Right ventricle myocardium inferior (tissue), 1 donor: ENCODE measurements at places on chromosomes 3 and 15.
A peak's percentile ranks its signal among the peaks of the same experiment; 100 is the strongest.

GRCh38 chr15:96209285-96209735, 121.2 kb upstream of the NR2F2 start:
- no peak for DNase-seq

DNA sequence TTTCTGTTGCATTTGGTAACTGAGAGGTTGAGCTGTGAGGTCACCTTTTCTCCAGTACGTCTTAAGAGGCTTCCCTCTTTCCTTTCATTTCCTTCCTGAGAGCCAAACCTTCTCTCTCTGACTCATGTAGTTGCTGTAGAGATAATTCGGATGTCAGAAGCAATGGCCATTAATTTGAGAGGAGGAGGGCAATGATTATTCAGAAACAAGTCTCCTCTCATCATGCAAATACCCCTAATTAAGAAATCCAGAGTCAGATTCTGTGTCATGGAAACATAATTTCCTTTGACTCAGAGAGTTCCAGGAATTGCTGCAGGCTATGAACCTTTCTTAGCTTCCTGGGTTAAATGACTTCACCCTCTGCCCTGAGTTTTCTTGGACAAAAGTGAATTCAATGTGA, 59.0 kb upstream of the GSK3B start:
- no peak for DNase-seq

GRCh38 chr3:148255981-148256969, 441.4 kb upstream of the AGTR1 start:
- DNase-seq = no peak

DNA sequence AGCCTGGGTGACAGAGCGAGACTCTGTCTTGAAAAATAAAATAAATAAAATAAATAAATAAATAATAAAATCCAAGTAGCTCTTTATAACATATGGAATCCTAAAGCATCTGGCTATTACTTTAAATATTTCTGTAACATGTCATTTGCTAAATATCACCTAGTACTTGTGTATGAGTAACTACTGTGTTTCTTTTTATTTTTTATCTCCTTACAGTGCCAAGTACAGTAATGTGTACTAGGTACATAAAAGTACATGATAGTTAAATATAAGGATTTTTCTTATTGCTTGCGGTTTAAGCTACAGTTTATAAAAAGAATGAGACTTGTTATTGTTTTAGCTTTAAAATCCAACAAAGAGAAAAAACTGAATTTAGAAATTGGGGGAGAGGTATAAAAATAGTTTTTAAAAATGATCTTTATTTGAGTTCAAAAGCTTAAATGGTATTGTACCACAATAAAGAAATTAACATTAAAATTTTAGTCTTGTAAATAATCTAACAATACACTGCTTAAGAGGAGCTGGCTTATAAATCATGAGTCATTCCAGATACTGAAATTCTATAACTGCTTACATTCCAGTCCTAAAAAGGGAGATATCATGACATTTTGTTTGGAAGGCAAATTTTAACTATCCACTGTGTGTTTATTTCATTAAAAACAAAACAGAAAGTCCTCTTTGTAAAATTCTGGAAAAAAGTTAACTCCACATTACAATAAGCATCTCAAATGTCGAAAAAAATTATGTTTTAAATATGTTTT, 73.1 kb downstream of the FGF7 start:
- DNase-seq = no peak

DNA sequence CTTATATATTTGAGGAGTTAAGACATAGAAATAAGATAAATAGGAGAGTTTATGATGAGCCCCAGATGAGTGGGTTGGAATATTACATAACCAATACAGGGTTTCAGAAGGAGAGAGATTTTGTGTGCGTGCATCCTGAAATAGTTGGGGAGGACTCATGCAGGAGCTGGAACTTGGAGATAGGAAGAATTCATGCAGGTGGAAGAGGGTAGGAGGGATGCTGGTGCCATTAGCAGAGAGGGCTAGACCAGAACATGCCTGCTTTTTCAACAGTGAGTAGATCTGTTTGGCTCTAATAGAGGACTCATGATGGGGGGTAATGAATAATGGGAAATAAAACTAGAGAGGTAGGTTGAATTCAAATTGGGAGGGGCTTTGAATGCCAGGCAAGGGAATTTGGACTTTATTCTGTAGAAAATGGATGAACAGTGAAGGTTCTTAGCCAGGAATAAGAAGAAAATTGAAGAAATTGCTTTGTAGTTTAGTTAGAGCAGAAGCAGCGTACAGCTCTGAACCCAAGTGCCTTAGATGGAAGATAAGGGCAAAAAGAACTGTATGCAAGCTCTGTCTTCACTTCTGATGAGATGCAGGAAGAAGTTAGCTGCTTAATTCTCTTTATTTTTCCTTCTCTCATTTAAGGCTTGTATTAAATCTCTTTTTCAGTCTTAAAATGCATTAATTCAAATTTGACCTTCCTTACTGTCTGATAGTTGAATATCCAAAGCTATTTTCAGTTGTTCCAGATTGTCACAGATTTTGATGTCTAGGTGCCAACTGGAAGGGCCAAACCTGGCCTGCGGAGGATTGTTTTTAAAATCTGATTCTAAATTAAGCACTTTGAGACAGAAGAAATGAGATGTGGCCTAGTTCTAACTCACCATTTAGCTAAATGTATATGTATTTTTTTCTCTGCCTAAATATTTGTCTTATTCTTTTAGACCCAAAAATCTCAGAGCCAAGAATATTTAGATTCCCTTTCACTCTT, 86.3 kb downstream of the PPM1L start:
- no peak for DNase-seq

DNA sequence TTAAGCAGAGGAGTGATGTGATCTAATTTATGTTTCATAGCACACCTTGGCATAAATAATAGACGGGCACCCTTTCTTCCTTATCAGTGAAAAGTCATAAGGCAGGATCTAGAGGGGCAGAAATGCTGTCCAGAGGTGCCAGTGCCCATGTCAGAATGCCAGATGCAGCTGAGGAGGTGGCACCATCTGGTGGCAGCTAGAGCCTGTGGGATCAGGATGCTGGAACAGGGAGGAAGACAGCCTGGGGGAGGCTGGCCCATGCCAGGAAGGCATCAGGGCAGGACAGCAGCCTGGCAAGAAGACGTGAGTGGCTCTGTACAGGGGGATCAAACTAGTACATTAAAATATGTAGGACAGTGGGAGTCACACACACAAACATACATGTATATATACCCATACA, 16.5 kb downstream of the MYH15 start:
- DNase-seq = no peak

DNA sequence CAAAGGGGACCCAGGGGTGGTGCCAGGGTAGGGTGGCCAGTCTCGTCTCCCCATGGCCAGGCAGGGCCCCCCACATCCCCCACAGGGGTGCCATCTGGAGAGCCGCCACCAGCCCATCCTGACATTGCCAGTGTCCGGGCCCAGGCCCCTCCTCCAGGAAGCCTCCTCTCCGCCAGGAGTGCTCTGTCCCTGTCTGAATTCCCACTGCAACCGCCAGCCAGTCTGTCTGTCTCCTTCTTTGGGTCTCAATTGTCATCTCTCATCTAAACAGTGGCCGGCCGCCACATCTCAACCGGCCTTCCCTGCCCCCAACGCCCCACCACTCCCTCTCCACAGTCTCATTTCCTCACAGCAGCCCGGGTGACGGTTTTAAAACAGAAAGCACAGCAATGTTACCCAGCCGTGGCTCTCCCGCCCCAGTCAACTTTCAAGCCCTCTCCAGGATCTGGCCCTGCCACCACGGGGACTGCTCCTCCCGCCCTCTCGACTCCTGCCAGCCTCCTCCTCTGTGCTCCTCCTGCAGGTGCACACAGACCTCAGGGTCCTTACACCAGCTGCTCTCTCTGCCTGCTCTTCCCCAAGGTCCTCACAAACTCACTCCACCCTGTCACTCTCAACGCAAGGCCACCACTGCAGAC, 57.0 kb downstream of the IQSEC1 start:
- peak; percentile 85 for DNase-seq

DNA sequence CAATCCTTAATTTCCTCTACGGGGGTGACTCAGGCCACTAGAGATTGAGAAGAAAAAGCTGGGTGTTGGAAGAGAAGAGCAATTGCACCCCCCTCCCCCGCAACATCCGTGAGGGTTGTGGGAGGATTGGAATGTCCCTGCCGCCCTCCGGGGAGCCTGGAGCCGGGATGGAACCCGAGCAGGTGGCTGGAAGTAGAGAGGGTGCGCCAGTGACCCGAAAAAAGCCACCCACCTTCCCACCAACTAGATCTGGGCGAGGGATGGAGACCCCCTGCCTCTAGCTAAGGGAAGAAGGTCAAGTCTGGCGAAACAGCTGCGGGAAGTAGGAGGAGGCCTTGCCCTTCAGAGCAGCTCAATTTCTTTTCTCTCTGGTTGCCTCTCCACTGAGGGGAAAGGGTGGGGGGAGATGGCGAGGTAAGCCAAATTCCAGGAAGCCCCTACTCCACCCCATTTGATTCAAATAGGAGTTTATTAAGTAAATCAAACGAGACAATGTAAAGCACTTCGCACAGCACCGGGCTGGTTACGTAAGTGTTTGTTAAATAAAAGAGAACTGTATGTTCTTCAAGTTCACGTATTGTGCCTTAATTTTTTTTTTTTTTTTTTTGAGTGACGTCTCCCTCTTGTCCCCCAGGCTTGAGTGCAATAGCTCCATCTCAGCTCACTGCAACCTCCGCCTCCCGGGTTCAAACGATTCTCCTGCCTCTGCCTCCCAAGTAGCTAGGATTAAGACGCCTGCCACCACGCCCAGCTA, 1.1 kb upstream of the WWTR1 start:
- peak; percentile 70 for DNase-seq

DNA sequence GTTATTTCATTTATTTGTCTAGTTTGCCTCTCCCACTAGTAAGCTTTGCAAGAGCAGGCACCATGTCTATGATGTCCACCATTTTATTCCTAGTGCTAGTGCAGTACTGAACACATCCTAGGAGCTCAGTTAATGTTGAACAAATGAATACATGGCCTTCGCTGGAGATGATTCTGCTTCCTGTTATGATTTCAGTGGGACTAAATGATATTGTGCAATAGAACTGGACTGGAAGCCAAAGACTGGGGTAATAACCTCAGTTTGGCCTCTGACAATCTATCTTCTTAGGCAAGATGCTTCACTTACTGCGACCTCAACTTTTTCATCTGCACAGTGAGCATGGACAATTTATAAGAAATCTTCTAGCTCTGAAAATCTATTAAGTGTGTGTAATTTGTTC, 191.3 kb downstream of the ADAMTSL3 start:
- no peak for DNase-seq

- no peak for DNase-seq
Observed at GRCh38 chr3:52227766-52228165, 2.3 kb upstream of the TLR9 start.

DNA sequence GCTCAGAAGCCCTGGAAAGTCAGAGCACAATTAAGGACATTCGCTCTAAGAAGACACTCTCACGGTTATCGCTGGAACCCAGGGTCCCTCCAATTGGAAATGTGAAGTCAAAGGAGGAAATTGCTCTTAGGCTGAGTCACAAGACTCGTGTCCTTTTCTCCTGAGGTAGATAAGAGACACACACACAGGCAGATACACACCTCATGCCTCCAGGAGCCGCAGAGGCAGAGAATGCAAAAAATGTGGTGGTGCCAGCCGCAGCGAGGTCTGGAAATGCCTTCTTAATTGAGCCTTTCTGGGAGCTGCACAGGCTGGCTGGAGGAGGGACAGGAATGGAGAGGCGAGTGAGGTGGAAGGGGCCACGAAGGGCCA, 189.3 kb downstream of the OPA1 start:
- DNase-seq = no peak

DNA sequence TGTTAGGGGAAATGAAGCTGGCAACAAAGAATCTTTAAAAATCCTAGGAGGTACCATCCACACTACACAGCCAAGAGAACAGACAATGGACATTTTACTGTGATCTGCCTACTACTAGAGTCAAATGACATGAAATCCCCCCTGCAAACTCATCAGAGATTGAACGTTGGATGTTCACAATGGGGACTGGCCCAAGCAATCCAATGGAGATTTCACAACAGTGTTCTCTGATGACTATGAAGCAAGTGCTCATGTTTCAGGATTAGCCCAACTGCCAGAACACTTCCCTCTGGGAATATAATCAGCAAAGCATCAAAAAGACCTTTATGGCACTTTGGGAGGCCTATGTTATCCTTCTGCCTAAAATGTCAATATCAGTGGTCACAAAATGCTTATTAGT, 97.8 kb downstream of the IGSF11 start:
- DNase-seq = no peak

DNA sequence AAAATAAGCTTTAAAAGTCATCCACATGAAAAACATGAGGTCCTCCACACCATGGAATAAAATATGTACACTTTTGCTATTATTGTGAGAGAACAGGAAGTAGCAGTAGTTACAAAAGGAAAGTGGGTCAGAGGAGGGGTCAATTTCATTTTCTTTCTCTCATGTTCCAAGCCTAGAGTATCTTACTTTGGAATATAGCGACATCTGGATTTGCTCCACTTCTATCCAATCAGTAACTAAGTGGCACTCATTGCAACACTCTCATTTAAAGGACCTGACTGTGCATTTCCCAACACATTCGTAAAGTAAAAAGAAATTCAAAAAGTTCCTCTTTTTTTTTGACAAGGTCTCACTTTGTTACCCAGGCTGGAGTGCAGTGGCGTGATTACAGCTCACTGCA, 637.3 kb downstream of the TUSC7 start:
- no peak for DNase-seq

DNA sequence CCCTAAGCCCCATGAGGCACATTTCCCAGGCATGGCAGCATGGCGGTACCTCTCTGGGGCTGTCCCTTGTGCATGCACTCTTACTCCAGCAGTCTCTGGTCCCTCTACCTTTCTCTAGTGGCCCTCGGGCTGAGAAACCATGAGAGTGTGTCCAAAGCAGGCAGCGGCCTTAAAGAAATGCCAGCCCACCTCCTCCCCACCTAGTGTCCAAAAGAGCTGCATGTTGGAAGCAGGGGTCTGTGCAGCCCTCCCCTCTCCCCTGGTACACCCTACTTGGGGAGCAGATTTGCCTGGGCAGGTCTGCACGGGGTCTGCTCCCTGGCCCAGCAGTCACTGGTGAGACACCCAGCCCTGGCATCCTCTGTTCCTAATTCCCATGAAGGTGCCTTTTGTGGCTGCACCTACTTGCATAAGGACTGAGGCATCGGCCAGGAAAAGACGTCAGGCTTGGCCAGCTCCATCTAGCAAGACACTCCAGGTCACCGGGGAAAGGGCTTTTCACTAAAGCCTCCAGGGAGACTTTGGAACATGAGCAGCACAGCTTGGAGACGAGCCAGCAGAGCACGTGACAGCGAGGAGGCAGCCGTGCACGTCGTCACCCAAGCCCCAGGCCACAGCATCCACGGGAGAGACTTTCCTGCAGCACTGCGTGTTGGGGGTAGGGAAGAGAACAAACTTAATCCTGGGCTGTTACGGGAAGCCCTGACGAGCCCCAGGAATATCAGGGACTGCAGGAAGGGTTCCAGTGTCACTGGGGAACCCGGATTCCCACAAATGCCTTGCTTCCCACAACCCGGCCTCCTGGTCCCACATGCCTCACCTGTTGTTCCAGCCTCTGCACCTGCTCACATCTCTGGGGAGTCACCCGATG, 38.8 kb downstream of the TM2D3 start:
- DNase-seq = peak; percentile 93

GRCh38 chr15:29690765-29691475, 131.3 kb downstream of the TJP1 start:
- DNase-seq = no peak
